ENCODE measurements at places on chromosomes 7 and 10.

DNA sequence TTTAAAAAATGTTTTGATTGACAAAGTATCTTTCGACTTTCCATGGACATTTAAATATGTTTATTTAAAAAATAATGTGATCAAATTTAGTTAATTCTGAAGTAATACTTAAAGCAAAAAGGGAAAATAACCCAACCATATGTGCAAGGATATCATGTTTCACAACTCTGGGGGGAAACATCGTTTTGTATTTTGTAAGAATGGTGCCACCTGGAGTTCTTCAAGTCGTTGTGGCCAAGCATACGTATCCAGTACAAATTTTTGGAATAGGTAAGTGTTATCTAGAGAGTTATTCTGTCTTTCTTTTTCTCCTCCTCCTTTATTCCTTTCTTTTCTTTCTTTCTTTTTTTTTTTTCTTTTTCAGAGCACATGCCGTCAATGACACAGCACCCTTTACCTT, 176.2 kb upstream of the CSTF2T start:
- DNase-seq, result no peak

- DNase-seq, result peak; percentile 1
Observed at GRCh38 chr7:38796626-38797501, 112.1 kb downstream of the VPS41 start.

DNA sequence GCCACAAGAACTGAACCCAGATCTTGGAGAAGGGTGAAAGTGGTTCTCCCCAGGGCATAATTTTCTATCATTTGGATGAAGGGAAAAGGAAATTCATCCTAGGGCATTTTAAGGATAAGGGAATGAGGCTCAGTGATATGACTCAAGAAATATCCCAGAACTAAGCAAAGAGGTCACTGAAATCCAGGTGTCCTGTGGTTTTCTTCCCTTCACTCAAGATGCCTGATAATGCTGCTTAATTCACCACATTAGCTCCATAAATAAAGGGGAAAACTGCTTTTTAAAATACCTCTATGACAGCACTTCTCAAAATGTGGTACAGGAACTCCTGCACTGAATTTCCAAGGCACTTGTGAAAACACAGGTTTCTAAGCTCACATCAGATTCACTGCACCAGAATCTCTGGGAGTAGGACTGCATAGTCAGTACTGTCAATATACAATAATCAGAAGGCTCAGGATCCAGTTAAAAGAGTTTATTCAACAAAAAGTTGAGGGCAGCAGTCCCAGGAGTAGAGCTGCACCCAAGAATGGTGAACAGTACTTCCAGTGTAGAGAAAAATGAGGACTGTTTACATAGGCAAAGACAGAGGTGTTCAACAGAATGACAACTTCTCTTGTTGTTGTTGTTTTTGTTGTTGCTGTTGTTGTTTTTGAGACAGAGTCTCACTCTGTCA, 2.9 kb downstream of the IFIT3 start:
- DNase-seq, result no peak

DNA sequence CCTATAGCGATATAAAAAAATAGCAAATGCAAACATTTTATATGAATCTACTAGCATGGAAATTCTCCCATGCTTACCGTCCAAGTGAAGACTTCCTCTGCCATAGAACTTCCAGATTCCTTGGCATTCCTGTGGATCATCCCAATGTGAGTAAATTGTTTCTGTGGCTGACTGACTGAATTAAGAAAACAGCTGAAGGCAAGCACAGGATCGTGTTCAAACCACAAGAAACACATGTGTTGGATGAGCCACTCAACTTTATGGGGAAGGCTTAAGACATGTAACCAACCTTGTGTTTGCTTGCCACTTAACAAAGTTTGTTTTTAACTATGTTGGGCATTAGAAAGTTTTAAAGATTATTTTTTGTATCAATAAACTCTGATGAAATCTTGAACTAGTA, 2.6 kb upstream of the MYPN start:
- no peak for DNase-seq

DNA sequence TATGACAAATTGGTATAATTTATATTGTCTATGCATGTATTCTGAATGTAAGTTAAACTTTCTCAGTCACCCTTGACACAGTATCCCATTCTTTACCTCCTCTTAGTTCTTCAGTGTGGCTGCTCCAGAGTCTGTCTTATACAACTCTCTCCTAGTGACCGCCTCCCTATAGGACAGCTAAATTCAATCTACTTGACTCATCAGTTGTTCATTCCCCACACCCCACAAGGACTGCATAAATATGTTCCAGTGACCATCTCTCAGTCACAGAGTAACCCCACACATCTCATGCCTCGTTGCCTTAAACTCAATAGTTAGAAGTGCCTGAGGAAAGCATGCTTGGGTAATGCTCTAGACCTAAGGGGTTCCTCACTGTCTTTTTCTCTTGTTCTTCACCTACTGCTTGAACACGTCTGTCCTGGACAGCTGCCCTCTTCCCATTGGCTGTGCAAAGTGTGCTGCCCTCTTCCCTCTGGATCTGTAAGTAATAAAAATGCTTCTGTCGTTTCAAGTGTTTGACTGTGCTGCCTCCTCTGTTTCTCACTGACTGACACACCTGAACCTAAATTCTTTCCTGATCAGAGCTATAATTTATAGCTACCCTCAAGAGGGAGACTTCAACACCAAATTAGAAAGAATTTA, 494.6 kb upstream of the GRM3 start:
- no peak for DNase-seq

DNA sequence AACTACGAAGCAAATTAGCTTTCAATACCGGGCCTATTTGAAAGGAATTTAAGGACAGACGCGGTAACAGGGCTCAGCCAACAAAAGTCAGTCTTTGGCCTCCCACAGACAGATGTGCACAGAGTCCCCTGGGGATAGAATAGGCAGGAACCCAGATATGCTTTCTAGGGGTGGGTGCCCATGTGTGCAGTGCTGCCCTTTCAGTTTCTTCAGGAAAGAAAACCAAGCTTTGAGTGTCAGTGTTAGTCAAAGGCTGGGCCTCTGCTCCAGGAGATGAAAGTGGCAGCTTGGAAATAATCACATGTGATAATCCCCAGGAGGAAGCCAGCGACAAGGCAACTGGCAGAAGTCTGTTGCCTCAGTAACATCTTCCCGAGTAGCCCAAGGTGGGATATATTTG, 43.8 kb upstream of the CSTF2T start:
- DNase-seq, result no peak

DNA sequence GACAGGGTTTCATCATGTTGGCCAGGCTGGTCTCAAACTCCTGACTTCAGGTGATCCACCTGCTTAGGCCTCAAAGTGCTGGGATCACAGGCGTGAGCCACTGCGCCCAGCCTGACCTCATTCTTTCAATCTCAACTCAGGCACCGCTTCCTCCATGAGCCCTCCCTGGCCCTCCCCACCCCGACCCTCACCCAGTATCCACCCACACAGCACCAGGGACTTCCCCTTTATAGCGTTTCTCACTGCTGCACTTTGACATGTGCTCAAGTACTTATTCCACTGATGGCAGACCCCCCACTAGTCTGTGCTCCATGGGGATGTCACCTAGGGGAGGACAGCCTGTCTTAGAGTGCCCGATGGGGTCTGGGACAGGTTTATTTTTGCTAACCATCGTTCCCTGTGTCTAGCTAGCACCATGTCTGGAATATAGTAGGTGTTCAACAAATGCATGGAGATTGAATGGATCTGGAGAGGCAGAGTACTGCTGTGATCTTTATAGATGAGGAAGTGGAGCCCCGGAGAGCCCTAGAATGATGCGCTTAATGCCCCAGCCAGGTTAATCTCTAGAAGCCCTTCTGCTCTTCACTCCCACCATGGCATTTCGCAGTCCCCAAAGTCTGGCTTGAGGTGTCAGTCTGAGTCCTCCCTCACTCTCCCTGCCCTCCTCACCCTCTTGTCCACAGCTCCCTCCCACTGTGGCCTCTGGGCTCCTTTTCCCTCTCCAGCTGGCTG, 258.8 kb downstream of the RPS24 start:
- no peak for DNase-seq

DNA sequence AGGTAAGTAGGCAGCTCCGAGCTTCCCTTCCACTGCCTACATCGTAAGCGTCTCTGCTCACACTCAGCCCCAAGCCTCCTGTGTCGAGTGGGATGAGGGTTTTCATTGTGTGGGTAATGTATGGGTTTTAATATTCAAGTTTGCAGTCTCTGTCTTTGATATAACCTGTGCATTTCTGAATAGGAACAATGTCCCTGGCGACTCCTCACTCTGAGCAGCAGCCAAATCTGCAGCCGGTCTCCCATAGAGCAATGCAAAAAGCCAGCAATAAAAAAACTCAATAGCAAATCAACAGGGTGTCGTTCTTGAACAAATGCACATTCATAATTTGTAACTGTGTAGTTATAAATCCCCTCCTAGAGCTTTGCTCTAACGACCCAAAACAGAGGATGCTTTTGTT, 33.4 kb downstream of the PPP1R17 start:
- no peak for DNase-seq

GRCh38 chr10:99339077-99339476, 9.9 kb downstream of the CNNM1 start:
- no peak for DNase-seq

DNA sequence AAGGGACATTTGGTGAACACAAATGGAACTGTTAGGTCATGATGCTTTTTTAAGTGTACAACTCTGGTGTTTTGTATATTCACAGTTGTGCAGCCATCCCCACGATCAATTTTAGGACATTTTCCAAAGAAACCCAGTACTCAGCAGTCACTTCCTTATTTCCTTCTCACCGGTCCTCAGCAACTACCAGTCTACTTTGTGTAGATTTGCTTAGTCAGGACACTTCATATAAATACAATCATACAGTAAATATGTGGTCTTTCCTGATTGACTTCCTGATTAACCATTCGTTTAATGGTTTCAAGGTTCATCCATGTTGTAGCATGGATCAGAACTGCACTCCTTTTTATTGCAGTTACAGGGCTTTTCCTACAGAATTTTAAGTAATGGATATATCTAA, 14.4 kb downstream of the SGPL1 start:
- DNase-seq, result no peak

- DNase-seq, result no peak
Observed at GRCh38 chr7:143385891-143386781, 5.0 kb downstream of the ZYX start.

- DNase-seq, result no peak
Observed at GRCh38 chr10:62819141-62819920, 3.2 kb upstream of the EGR2 start.
